Activated CD4-positive, CD25-positive, alpha-beta regulatory T cell (primary cell): ENCODE measurements at places on chromosomes 1 and 21.

GRCh38 chr1:32094746-32095521 is 12.9 kb upstream of the KPNA6 start:
- no peak for DNase-seq

GRCh38 chr1:170290991-170291390 is 145.2 kb downstream of the NTMT2 start:
- no peak for DNase-seq

GRCh38 chr1:8540261-8540941 is 222.5 kb downstream of the SLC45A1 start:
- no peak for DNase-seq

- no peak for DNase-seq
Measured at GRCh38 chr1:198849093-198849492, 210.3 kb downstream of the PTPRC start.

GRCh38 chr1:37038227-37039093 is 4.1 kb upstream of the GRIK3 start:
- DNase-seq: no peak

DNA sequence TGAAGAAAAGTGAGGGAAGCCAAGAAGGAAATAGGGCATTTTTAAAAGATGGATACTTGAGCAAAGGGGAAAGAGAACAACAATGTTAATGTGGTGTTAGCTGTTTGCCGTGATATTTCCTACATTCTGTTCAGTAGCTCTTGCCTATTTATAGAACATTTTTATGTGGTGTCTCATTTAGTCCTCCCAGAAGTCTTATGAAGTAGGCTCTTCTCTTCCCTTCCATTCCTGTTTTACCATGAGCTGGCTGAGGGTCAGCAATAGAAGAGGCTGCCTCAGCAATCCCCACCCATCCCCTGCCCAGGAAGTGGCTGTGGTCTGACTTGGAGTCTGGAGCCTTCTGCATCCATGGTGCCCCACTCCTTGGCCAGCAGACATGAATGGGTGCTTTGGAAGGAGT is 60.1 kb downstream of the KIAA0040 start:
- no peak for DNase-seq

- no peak for DNase-seq
Measured at GRCh38 chr21:15695241-15695640, 34.5 kb upstream of the USP25 start.

DNA sequence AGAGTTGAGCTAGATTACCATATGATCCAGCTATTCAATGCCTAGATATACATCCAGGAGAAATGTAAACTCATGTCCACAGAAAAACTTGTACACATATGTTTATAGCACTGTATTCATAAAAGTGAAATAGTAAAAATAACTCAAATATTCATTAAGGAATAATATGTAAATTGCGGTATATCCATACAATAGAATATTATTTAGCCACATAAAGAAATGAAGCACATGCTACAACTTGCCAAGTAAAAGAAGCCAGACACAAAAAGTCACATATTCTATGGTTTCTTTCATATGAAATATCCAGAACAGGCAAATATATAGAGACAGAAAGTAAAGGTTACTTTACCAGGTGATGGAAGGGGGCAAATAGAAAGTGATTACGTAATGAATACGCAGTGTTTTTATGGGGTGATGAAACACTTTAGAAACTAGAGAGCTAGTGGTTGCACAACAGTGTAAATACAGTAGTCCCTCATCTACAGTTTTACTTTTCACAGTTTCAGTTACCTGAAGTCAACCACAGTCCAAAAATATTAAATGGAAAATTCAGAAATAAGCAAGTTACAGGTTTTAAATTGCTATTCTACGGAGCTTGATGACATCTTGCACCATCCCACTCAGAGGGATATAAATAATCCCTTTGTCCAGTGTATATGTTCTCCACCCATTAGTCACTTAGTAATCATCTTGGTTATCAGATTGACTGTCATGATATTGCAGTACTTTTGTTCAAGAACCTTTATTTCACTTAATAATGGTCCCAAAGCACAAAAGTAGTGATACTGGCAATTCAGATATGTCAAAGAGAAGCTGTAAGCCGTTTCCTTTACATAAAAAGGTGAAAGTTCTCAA is 62.3 kb downstream of the ZNF644 start:
- DNase-seq: no peak

DNA sequence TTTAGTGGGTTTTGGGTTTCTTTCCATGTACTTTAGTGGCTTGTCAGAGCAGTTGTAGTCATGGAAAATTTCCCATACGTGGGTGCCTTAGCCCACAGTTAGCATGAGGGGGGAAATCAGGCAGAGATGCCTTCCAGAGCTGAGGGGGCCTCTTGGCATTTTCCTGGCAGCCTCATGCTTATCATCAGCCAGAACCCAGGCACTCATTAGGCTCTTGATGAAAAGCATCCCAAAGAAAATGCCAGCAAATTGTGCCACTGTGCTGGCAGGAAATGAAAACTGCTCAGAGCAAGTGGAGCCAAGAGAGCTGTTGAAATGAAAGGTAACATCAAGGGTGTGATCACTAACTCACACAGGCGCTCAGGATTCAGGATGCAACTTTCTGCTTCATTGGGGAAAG is 128.0 kb downstream of the TNNI3K start:
- no peak for DNase-seq

GRCh38 chr1:114122941-114123618 is 30.6 kb downstream of the SYT6 start:
- DNase-seq: no peak
